ENCODE measurements at places on chromosomes 6 and 20.

DNA sequence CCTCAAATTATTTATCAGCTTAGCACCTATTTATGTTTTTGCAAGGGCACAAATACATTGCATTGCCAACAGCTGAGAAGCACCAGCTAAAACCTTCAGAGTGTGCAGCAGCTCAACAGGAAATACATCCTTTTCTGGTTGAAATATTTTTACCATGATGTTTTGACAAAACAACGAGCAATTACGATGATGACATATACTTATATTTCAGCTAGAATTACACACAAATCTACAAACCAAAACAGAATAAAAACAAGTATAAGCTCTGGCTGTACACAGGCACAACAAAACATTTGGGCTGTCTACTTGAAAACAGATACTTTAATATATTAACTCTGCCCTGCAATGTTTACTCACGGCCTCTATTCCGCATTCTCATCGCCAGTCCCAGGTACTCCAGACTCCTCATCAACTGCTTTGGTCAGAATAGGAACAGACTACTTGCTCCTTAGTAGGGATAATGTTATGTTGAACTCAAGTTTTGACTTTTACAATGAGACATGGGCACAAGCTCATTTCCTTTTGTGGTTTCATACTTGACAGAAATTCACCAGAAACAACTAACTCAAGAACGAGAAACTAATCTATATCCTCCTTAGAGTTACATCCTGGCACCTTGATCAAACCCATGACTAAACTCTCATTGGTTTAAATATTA is 377.6 kb downstream of the ESR1 start:
- peak; percentile 36 for DNase-seq

- no peak for DNase-seq
Observed at GRCh38 chr20:57879779-57880570, 170.2 kb upstream of the PMEPA1 start.

GRCh38 chr6:163733061-163733460 is 318.5 kb downstream of the QKI start:
- DNase-seq, result no peak

GRCh38 chr6:113903666-113904330 is 46.7 kb downstream of the MARCKS start:
- no peak for DNase-seq

DNA sequence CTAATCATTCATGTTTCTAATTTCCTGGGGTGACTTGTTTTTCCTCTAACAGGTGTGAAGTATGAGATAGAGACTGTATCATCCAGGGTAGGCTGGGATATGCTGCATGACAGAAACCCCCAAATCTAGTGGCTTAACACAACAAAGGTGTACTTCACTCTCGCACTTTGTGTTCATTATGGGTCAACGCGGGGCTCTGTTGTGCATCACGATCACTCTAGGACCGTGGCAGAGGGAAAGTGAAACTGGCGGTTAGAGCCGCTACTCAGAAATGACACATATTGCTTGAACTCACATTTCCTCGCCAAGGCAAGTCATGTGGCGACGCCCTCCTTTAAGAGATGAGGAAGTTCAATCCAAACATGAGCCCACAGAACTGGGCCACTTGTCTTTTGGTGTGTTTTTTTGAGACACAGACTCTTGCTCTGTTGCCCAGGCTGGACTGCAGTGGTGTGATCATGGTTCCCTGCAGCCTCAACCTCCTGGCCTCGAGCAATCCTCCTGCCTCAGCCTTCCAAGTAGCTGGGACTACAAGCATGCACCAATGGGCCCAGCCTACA is 41.3 kb downstream of the PCNA start:
- peak; percentile 97 for DNase-seq

- no peak for DNase-seq
Observed at GRCh38 chr20:25012616-25013189, 20.2 kb upstream of the APMAP start.

DNA sequence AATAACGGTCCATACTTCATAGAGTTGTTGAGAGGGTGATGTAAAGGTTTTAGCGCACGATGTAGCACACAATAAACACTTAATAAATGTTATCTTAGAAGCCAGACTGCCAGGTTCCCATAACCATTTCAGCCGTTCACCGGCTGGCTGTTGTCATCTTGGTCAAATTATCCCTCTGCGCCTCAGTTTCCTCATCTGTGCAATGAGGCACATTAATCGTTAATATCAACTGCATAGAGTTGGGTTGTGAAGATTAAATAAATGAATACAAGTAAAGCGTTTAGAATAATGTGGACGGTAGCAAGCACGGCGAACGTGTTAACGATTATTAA is 432 bp upstream of the PSMF1 start:
- no peak for DNase-seq

- no peak for DNase-seq
Observed at GRCh38 chr20:57617079-57617795, 3.0 kb downstream of the ZBP1 start.

DNA sequence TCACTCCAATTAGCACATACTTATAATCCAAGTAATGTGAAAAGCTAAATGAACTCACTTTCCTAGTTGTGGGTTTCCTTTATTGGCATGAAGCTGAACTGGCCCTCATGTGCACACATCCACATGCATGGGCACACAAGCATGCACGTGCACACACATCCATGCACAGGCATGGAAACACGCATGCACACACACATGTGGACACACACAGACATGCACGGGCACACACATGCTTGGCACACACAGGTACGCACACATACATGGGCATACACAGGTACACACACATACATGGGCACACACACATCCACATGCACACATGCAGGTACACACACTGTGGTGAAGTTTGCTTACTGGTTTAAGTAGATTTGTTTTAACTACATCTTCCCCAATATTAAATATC is 23.8 kb downstream of the SYNDIG1 start:
- no peak for DNase-seq

GRCh38 chr20:23631981-23632710 is 5.6 kb downstream of the CST3 start:
- DNase-seq, result no peak

- no peak for DNase-seq
Observed at GRCh38 chr20:42281801-42282200, 663.6 kb upstream of the CHD6 start.

DNA sequence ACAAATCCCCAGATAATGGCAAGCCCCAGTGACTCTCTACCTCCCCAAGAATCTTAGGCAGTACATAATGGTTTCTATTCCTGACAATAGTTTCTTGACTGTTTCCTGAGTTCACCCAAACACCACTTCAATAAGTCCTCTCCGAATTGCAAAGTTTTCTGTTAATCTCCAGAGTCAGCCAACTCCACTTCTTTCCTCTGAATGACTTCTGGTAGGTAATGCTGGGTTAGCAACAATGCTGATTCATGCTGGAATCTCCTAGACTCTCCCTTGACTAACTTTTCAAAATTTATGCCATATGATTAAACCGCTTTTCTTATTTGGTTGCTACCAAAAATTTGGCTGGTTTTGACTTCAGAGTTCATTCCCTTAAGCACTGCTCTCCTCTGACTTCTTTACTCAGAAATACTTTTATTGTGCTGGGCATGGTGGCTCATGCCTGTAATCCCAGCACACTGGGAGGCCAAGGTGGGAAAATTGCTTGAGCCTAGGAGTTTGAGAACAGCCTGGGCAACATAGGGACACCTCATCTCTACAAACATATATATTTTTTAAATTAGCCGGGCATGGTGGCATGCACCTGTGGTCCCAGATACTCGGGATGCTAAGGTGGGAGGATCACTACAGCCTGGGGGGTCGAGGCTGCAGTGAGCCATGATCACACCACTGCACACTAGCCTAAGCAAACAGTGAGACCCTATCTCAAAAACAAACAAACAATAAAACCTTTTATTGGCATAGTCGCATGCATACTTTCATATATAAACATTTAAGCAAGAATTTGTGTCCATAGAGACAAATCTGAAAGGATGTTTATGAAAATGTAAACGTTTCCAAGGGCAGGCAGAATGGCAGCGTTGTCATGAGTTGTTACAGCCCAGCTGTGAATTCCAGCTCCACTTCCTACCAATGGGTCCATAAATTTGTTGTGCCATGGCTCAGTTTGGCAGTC is 249.3 kb upstream of the PLN start:
- no peak for DNase-seq

DNA sequence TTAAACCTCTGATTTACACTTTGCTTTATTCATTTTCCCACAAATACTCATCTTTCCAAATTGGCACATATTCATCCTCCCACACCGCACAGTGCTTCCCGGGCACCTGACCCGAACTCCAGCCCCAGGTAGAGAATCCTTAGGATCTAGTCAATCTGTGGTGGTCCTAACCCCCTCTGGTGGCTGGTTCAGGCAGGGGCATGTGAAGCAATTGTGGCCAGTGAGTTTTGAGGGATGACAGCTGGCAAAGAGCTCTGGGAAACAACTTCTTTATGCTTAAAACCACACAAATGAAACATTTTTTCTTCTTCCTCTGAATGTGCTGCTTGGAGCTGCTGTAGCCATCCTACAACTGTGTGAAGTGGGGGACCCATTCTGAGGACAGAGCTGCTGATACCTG is 54.7 kb downstream of the ELOVL5 start:
- no peak for DNase-seq

- DNase-seq, result no peak
Observed at GRCh38 chr20:50216543-50217206, 26.0 kb downstream of the CEBPB start.

DNA sequence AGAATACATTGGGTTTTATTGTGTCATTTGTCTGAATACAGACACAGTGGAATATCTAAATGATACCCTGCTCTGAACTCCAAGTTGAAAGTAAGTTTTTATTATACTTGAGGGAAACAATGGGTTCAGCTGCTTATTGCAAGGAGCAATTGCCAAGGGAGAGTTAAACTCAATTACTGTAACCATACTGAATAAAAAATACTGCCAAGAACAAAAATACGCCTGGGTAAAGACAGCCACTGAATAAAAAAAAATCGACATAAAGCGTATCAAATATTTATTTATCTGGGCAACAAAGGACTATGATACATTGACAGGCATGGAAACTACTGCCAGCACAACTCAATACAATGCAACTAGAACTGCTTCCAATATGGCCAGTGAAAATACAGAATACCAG is 18.1 kb downstream of the TFAP2A start:
- DNase-seq, result no peak

DNA sequence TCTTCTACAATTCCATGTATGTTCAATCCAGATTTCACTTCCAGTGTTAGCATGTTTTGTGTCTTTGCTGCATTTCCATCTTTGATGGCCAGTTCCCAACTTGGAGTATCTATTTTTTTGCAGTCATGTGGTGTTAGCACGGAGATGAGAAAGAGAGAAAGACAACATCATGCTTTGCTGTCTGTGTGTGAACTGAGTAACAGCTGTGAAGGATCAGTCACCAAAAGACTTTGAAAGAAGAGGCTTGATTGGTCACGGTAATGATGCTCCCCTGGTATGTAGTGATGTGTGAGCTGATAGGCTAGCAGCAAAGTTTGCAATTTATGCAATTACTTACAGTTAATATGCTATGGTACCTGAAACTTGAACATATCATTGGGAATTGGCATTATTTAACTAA is 731.3 kb upstream of the NRSN1 start:
- no peak for DNase-seq

GRCh38 chr6:2094642-2095041 is 150.8 kb downstream of the GMDS start:
- DNase-seq, result no peak

GRCh38 chr6:90397929-90398674 is 101.5 kb upstream of the BACH2 start:
- DNase-seq, result peak; percentile 12

GRCh38 chr6:50062051-50062450 is 12.3 kb upstream of the DEFB112 start:
- peak; percentile 11 for DNase-seq

DNA sequence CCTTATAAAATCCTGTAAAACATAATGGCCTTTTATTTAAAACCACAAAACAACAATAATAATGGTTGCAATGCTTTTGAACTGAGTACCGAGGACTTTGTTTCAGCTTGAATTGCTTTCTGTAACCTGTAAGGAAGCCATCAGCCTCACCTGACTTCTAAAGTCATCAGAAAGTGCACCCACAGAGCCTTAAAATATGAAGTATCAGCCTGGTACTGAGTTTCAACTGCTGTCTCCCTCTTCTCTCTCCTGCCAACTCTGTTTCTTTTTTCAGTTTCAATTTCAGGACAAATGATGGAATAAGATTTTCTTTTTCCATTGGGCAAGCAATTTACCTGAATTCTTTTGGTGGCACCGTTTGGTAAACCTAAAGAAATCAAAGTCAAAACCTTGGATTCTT is 119.4 kb downstream of the PHACTR1 start:
- DNase-seq, result peak; percentile 55

- DNase-seq, result no peak
Observed at GRCh38 chr20:12786276-12786675, 222.5 kb upstream of the SPTLC3 start.

DNA sequence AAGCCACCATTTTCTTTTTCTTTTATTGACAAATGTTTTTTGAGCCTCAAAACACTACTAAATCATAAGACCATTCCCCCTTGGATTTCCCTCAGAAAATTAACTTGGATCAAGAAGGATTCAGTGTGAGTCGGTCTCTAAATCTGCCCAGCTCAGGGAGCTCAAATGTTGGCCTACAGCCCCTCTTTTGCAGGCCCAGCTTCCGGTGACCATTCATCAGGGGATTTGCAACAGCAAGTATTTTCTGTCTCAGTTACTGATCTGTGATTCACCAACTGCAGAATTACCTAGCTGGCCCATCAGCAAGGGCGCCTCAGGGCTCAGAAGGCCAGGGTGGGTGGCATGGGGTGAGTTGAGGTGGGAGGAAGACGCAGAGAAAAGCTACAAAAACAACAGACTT is 318.1 kb downstream of the CDC5L start:
- DNase-seq, result no peak

- no peak for DNase-seq
Observed at GRCh38 chr6:134925800-134926199, 24.1 kb downstream of the ALDH8A1 start.

DNA sequence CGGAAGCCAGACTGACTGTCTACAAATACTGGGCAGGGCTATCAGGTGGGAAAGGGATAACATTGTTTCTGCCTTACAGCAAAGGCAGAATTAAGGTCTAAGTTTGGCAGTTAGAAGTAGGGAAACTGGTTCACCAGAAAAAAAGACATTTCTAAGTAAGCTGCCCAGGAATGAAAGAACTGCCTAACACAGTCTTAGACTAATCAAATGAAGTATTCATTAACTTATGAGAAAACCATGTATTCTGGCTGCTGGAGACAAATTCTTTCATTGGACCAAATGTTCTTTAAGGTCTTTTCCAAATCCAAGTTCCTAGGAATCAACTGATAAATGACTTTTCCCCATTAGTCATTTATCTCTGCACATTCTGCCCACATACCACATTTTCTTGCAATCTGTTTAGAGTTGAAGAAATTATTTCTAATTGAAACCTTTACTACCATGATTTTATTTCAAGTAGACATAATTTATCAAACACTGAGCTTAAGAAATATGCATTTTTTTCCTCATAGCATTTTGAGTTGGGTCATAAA is 120.3 kb upstream of the OGFRL1 start:
- DNase-seq, result no peak

DNA sequence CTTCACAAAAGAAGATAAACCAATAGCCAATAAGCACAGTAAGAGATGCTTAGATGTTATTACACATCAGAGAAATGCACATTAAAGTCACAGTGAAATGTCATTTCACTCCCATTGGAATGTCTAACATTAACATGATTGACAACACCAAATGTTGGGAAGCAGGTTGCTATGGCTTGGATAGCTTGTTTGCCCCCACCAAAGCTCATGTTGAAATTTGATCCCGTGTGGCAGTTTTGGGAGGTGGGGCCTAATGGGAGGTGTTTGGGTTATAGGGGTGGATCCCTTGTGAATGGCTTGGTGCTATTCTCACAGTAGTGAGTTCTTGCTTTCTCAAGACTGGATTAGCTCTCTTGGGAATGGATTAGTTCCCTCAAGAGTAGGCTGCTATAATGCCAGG is 44.8 kb downstream of the MRAP2 start:
- no peak for DNase-seq

GRCh38 chr6:95636552-95637431 is 59.5 kb downstream of the MANEA start:
- DNase-seq, result no peak
